Fibroblast of skin of right quadriceps (primary cell): ENCODE measurements at places on chromosomes 5 and 9.

GRCh38 chr5:2353211-2353610 is 398.3 kb downstream of the IRX2 start:
- no peak for DNase-seq

DNA sequence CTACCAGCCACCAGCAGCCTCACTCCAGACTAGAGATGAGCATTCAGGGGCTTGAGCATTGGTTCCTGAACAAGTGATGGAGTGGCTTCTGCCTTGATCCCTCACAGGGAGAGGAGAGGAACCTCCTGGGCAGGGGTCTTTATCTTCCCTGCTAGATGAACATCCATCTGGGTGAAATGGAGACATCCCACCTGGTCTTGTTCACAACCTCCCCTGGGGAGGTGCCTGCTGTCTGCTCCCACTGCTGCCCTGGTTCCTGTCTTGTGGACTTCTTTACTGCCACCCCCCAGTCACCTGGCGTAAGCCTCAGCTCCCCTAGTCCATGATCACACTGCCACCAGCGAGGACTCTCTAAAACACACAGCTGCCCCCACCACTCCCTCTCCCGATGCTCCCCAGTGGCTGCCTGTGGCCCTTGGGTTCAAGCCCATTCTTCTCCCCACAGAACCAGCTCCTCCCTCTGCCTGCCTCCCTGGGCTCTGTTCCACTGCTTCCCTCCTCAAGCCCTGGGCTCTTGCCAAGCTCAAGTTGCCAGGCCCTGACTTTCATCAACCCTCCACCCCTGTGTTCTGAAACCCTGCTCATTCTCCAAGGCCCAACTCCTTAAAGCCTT is 51.5 kb downstream of the COL15A1 start:
- no peak for DNase-seq

- DNase-seq = peak; percentile 63
Observed at GRCh38 chr5:65927503-65928321, 1.3 kb downstream of the ERBIN start.

- no peak for DNase-seq
Observed at GRCh38 chr9:119334745-119335144, 34.5 kb downstream of the BRINP1 start.

GRCh38 chr5:113804264-113804663 is 290.8 kb downstream of the YTHDC2 start:
- peak; percentile 16 for DNase-seq

DNA sequence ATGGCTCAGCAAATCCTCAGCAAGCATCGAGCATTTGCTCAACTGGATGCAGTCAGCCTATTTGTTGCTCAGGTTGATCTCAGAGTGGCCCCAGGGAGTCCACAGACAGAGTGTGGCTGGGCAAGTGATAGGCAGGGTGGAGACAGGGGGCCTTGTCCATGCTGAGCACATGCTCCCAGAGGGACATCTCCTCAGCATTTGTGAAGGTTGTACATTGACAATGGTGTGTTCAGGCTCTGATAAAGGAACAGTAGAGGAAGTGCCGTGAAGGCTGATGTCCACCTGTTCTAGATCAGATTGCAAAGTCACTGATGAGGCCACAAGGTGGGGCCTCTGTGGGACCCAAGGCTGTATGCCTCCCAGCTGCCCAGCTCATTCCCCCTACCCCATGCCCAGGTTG is 50.1 kb upstream of the FOXI1 start:
- DNase-seq = no peak

DNA sequence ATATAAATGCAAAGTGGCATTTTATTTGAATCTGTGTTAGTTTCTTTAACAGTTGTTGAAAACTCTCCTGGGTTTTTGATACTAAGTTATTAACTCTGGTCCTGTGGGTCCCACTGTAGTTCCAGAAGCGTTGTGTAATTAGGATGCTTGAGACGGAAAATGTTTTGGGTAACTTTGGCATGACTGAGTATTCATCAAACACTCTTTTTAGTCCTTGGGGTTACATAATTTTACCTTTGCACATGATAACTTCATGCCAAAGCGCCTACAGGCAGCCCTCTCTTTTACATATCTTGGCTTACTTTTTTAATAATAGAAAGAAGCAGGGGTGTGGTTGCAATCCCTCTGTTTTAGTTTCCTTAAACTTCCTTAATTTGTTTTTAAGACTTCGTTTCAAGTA is 12.2 kb downstream of the CSNK1G3 start:
- no peak for DNase-seq

DNA sequence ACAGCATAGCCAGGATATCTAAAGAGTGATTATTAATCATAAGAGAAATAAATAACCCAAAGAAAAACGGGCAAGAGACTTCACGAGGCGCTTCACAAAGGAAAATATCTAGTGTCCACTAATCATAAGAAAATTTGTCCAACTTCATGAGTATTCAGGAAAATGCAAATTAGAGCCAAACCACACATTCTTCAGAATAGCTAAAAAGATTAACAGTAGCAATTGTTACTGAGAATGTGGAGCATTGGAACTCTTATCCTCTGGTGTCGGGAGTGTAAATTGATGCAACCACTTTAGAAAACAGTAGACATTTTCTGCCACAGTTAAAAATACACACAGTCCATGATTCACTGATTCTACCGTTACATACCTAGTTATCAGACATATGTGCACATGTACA is 145.7 kb downstream of the CWC27 start:
- peak; percentile 31 for DNase-seq

DNA sequence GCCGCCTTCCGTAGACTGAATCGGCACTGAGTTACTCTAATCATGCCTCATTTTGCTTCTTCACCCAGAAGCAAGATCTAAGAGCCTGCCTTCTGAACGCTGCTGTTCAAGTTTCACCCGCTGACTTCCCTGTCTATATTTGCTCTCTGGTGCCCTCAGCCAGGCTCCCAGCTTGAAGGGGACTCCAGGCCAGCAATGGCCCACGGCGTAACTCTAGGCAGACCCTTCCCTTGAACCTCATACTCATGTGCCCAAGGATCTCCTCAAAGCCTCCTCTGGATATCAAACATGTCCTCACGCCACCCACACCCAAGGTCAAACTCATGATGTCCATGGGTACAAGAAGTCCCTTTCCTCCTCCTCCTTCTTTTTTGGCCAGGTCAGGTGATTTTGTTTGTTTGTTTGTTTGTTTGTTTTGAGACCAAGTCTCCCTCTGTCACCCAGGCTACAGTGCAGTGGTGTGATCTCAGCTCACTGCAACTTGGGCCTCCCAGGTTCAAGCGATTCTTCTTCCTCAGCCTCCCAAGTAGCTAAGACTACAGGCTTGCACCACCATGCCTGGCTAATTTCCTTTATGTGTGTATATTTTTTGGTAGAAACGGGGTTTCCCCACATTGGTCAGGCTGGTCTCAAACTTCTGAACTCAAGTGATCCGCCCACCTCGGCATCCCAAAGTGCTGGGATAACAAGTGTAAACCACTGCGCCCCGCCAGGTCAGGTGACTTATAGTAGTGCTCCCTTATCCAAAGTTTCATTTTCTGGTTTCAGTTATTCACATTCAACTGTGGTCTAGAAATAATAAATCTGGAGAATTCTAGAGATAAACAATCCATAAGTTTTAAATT is 239.0 kb downstream of the SYK start:
- no peak for DNase-seq

DNA sequence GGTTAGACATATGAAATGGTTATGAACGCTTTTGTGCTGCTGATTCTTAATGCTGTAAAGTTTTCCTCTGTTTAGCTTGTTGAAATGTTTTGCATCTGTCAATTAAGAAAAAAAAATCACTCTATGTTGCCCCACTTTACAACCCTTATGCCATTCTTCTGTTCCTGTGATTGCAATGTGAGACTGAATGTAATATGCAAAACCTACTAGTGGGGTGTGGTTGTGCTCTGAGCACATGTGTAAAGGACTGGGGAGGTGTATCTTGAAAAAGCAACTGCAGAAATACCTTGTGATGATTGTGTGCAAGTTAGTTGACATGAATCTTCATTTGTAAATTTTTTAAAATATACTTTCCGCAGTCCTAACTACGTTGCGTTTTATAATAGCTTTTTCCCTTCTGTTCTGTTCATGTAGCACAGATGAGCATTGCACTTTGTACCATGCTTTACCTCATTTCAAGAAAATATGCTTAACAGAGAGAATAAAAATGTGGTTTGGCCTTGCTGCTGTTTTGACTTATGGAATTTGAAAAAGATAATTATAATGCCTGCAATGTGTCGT is 357.0 kb upstream of the PIK3R1 start:
- DNase-seq = no peak

DNA sequence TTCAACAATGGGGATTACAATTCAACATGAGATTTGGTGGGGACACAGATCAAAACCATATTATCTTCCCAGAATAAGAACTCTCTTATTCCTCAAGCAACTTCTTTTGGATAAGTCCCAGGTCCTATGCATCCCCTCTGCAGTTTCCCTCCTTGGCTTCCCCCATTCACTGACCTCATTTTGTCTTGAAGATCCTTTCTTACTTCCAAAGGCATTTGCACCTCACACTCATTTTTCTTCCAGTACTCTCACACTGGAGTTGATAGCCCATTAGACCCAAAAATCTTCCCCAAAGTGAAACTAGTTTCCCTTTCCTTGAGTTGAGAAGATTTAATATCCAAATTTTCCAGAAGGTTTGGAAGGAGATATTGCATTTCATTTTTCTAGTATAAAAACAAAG is 178.0 kb upstream of the DAPK1 start:
- DNase-seq = no peak

- DNase-seq = no peak
Observed at GRCh38 chr5:43046474-43046873, 6.4 kb upstream of the ANXA2R start.

DNA sequence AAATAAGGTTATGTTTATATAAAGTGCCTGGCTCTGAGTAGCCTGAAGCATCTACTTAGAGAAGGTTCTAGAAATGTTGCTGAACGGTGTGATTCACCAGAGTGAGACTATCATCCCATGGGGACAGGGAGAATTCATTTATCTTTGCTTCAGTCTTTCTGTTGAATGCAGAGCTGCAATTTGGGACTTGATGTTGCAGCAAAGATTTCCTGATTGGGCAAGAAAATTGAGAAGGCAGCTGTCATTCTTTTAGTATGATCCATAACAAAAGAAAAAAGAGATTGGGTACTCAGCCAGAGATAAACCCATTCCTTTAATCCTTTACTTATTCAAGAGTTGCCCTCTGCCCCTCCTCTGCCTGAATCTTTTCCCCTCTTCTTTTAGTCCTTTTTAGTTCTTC is 456.3 kb upstream of the WWC1 start:
- DNase-seq = peak; percentile 79

DNA sequence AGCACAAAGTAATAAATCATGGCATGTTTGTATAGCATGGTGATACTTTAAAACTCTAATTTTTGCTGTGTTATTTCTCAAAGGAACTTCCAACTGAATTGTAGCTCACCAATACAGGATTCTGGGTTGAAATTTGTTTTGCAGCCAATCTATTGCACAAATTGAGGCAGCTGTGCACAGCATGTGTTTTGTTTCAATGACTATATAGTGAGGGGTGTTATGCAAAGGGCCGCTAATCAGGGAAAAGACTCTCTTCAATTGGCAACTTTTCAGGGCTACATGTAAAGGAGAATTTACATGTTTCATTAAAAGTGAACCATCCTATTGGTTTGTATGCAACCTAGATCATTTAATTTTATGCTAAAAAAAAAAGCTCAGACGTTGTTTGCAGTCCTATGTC is 44.6 kb downstream of the PLPPR1 start:
- DNase-seq = no peak

- no peak for DNase-seq
Observed at GRCh38 chr5:625516-625915, 13.4 kb downstream of the CEP72 start.

DNA sequence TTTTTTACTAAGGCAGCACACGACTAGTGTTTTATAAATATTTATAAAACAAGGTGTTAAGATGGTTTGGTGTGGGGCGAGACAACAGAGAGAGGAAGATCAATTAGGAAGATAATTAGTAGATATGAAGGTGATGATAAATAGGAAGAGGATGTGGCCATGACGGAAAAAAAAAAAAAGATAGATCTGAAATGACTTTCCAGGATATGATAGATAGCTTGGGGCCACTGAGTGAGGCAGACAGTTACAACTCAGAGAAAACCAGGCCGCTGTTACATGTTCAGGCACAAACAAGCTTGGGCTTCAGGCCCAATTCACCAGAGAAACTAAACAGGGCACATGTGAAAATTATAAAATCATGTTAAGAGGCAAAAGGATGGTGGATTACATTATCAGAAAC is 43.2 kb downstream of the KIAA0825 start:
- no peak for DNase-seq

- no peak for DNase-seq
Observed at GRCh38 chr5:140196115-140196814, 21.3 kb downstream of the CYSTM1 start.

GRCh38 chr5:51944500-51945125 is 561.4 kb downstream of the ISL1 start:
- no peak for DNase-seq

GRCh38 chr5:1086871-1087270 is 25.0 kb downstream of the SLC12A7 start:
- no peak for DNase-seq

DNA sequence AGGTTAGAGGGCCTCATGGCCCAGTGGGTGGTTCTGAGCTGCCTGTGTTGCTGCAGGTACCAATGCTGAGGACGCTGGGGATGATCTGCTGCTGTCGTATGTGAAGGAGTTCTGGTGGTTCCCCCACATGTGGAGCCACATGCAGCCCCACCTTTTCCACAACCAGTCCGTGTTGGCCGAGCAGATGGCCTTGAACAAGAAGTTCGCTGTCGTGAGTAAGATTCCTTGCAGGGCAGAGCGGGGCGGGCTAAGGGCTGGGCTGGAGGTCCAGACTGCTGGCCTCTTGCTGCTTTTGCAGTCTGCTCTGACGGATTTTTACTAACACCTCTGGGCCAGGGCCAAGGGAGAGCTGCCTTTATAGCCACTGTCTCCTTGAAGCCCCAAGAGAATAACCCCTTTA is 26.9 kb downstream of the NDST1 start:
- DNase-seq = no peak

GRCh38 chr9:136587145-136587943 is 41.5 kb upstream of the NOTCH1 start:
- DNase-seq = peak; percentile 61
